ENCODE measurements at places on chromosomes 2 and 18.

DNA sequence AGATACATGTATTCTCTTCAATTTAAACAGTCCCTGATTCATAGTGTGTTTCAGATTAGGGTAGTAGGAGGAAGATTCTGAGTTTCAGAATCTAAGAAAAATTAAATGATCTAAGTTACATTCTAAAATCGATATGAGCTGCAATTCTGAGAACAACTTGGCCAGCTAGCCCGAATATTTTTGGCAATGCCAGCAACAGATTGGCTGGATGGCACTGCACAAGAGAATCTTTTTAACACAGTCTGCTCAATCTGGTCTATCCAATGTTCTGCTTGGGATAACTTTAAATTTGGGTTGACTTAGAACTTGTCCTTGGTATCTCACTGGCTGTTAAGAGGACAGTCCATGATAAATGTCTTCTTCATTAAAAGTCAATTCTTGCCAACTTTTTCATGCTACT is 853.9 kb downstream of the NRXN1 start:
- no peak overlapping the region for H3K4me3 ChIP-seq
- H3K36me3 ChIP-seq: no peaks in the 10 kb centered on the region
- H3K27me3 ChIP-seq: no peaks in the 10 kb centered on the region
- no peak for DNase-seq
- H3K27ac ChIP-seq: no peak overlapping the region
- H3K4me1 ChIP-seq: no peaks in the 10 kb centered on the region

GRCh38 chr2:199463708-199464605 is 6.2 kb upstream of the SATB2 start:
- H3K4me1 ChIP-seq: peaks cover 23% of the 10 kb centered on the region
- H3K27me3 ChIP-seq: peaks cover 88% of the 10 kb centered on the region
- H3K4me3 ChIP-seq: peak overlapping the region; percentile 52
- peak; percentile 16 for DNase-seq
- H3K36me3 ChIP-seq: no peaks in the 10 kb centered on the region

DNA sequence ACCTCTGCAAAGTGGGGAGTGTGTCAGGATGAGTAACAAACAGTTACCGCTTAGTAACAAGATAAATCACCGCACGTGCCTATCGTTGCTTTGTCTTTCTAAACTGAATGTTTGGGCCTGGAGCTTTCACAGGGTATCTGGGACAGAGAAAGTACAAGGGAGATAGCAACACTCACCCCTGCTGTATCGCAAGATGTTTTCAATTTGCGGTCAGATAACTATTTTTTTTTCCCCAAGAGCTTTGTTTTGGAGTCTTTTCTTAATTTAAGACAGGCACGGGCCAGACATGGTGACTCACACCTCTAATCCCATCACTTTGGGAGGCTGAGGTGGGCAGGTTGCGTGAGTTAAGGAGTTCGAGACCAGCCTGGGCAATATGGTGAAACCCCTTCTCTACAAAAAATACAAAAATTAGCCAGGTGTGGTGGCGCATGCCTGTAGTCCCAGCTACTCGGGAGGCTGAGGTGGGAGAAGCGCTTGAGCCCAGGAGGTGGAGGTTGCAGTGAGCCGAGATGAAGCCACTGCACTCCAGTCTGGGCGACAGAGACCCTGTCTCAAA is 146.6 kb downstream of the GBX2 start:
- H3K36me3 ChIP-seq: no peaks in the 10 kb centered on the region
- H3K4me1 ChIP-seq: no peaks in the 10 kb centered on the region
- H3K27ac ChIP-seq: no peak overlapping the region

DNA sequence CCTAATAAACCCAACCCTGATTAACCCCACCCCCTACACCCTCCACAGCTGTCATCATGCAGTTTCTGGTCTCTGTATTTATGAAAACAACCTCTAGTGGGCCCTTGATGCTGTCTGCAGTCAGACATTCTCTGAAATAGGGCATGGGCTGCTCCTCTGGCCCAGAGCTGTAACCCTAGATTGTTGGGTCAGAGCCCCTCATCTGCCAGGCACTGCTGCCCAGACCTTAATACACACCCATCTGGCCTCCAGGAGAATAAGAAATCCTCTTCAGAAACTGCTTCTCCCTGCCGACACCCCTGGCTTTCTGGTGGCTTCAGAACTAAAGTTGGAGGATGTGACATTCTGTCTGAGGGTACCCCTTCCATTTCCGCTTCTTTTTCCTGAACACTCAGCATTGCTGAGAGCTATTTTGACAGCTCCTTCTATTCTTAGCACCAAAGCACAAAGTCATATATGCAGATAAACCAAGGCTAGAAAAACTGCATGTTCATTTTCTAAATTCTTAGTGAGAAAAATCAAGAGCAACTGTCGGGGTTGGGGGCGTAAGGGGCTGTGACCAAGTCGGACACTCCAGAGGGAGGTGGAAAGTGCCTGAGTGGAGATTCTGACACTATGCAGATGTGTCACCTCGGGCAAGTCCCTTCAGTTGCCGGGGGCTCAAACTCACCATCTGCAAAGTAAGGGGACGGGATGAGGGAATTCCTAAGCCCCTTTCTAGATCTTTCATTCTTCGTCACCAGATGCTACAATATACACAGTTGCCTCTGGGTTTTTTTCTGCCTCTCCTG is 28.7 kb downstream of the SRSF7 start:
- no peaks in the 10 kb centered on the region for H3K27me3 ChIP-seq
- DNase-seq: no peak
- H3K4me1 ChIP-seq: peaks cover 7% of the 10 kb centered on the region
- H3K27ac ChIP-seq: no peak overlapping the region

DNA sequence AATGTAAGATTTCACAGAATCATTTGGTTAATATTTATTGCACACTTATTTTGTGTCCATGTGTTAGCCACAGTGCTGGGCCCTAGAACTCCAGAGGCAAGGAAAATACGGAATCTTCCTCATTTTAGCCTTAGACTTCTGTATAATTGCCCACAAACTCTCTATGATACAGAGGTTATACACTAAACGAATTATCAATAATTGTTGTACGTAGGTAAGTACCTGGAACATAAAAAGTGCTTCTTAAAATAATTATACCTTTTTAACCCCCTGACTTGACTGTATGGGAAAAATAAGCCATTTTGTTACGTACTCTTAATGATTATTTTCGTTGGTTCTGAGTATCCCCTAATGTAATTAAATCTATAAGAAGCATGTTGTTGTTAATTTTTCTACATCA is 119.4 kb downstream of the ARHGAP15 start:
- no peak overlapping the region for H3K4me3 ChIP-seq
- H3K4me1 ChIP-seq: no peaks in the 10 kb centered on the region
- DNase-seq: no peak
- no peak overlapping the region for H3K27ac ChIP-seq
- H3K27me3 ChIP-seq: peaks cover 2% of the 10 kb centered on the region

DNA sequence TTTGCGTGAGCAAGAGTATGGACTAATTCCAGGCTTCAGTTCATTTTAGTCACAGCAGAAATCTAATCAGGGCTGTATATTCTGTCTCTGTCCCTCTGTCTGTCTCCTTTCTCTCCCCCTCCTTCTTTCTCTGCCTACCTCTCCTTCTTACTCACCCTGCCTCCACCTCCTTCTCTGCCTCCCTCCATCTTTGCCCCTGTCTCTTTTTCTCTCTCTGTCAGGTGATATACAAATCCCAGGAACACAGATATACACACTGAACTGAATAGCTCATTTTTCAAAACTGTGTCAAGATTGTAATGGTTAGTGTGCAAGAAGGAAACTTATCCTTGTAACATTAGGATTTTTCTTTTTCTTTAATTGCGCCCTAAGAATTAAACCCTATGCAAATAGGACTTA is 32.5 kb downstream of the SLC8A1 start:
- H3K36me3 ChIP-seq: no peaks in the 10 kb centered on the region
- no peaks in the 10 kb centered on the region for H3K27me3 ChIP-seq
- H3K27ac ChIP-seq: no peak overlapping the region
- no peaks in the 10 kb centered on the region for H3K4me1 ChIP-seq
- DNase-seq: no peak
- no peak overlapping the region for H3K4me3 ChIP-seq

GRCh38 chr2:145007960-145008263 is 488.0 kb upstream of the ZEB2 start:
- H3K4me3 ChIP-seq: no peak overlapping the region
- peaks cover 4% of the 10 kb centered on the region for H3K4me1 ChIP-seq
- H3K27ac ChIP-seq: no peak overlapping the region
- no peak for DNase-seq

- H3K27me3 ChIP-seq: no peaks in the 10 kb centered on the region
- peaks cover 22% of the 10 kb centered on the region for H3K4me1 ChIP-seq
- peak overlapping the region; percentile 51 for H3K27ac ChIP-seq
- no peaks in the 10 kb centered on the region for H3K36me3 ChIP-seq
- H3K4me3 ChIP-seq: no peak overlapping the region
- DNase-seq: no peak
Measured at GRCh38 chr2:74694281-74694680, 40.2 kb downstream of the SEMA4F start.

DNA sequence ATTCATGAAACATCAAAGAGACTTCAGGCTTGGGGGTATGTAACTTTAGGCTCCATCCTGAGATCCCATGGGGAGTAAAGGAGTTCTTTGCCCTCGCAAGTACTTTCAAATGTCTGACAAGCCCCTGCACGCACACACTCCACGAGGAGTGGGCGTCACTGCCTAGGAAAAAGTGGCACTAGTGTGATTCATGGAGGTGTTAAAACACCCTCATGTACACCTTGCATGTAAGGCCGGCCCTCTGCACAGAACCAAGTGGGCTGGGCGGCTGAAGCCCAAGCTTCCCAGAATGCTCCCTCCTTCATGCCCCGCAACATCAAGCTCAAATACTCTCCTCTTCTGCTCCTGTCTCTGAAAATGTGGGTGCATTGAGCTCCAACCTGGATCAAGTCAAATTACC is 7.8 kb downstream of the HS1BP3 start:
- DNase-seq: no peak
- H3K36me3 ChIP-seq: no peaks in the 10 kb centered on the region
- no peaks in the 10 kb centered on the region for H3K27me3 ChIP-seq
- H3K27ac ChIP-seq: no peak overlapping the region
